CD4-positive, alpha-beta T cell treated with Interleukin-17A for 4 hours (primary cell): ENCODE measurements at places on chromosomes 3 and 15.

DNA sequence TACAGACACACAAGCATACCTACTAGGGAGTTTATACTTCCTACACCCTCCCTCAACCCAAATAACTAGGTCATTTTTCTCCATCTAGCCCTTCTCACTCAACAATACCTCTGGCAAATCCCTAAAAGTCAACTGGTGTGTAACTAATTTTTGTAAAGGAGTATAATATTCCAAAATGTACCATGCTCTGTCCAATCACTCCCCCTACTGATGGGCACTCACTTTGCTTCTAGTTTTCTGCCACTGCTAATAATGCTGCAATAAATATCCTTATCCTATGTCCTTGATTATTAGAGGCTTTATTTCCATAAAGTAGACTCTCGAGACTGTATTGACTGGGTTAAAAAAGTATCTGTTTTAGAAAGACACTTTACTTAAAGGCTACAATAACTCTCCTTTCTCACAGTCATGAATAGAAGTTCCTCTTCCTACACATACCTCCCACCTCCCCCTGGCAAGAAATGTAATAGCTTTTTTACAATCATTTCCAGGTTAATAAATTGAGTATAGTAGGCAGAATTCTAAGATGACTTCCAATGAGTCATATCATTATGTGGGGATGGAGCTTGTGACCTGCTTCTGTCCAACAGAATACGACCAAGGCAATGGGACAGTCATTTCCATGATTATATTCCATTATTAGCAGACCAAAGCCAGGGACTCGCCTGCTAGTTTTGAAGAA, 30.0 kb downstream of the SHQ1 start:
- DNase-seq, result peak; percentile 17

DNA sequence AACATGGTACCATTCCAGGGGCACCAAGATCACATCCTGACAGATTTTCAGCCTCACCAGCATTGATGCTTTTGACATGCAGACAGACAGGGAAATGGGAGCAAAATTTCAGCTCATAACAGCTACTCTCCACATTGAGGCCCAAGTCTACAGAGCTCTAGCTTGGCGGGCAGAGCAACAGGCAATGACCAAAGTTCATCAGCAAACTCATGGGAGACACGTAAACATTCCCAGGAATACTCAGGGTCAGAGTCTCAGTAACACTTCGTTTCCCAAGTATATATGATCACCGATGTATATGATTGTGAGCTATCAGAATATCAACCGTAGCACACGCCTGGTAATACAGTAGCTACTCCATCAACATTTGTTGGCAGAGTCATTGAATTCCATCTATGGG, 59.2 kb upstream of the SLC24A5 start:
- no peak for DNase-seq

- no peak for DNase-seq
These were observed 569.8 kb downstream of the RBMS3 start for GRCh38 chr3:29850641-29851040.

GRCh38 chr15:63805993-63806980, 27.5 kb downstream of the HERC1 start:
- peak; percentile 24 for DNase-seq

GRCh38 chr15:85142312-85142711, 160.7 kb downstream of the PDE8A start:
- no peak for DNase-seq

GRCh38 chr3:114011059-114011797, 45.1 kb downstream of the CCDC191 start:
- DNase-seq, result no peak

DNA sequence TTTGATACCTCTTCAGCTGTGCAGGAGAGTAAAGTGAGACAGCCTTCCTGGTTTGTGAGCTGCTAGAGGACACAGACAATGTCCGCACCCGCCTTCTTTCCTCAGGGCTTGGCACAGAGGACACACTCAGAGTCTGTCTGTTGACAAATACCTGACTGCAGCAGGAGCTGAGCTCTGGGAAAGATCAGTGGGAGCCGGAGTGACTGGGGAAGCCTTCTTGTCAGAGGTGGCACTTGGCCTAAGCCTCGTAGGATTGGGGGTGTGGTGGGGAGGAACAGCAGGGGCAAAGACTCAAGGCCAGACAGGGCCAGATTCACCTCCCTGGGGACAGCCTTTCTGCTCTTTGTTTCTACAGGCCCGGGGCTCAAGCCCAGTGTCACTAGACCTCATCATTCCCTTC, 3.3 kb upstream of the IL17RC start:
- DNase-seq, result no peak

GRCh38 chr3:2300938-2301337, 202.3 kb downstream of the CNTN4 start:
- no peak for DNase-seq

GRCh38 chr3:120142236-120142635, 48.0 kb upstream of the GSK3B start:
- DNase-seq, result no peak

GRCh38 chr3:58202917-58203360, 7.8 kb downstream of the DNASE1L3 start:
- DNase-seq, result no peak

DNA sequence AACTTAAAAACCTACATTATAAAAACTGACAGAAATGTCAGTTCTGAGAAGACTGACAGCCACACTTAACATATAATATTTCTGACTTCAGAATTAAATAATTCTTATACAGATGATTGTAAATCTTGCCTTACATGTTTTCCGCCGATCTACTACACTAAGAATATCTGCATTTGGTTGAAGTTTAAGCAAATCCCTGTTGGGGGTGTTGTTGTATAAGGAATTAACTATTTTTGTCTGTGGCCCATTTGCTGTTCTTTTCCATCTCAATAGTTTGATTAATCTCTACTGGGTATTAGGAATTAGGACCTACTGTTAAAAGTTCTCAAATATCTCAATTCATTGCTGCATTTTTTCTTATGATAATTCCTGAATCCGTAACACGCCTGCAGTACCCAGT, 838.3 kb upstream of the ROBO1 start:
- DNase-seq, result no peak
